Myometrial cell (primary cell): ENCODE measurements at places on chromosomes 11 and 22. TPM values are rescaled to one million over a fixed set of nuclear protein-coding genes. Genes with fewer than 3 reads are reported as not detected.

Gene CELSR1
- total RNA-seq = 0.29 TPM in 1 of 2 replicates, not detected in the other

Gene OR8D1
- total RNA-seq = not detected in 2 replicates

Gene PRG3
- not detected in 2 replicates for total RNA-seq

Gene MS4A6A
- not detected in 2 replicates for total RNA-seq

Gene INS
- not detected in 2 replicates for total RNA-seq

Gene CNTF
- total RNA-seq = 0.71 TPM in 1 of 2 replicates, not detected in the other

Gene BRSK2
- total RNA-seq = not detected in 2 replicates

Gene POTEH
- not detected in 2 replicates for total RNA-seq

Gene KRTAP5-10
- total RNA-seq = not detected in 2 replicates

Gene TEAD1
- 57.4 and 63.6 TPM in 2 replicates for total RNA-seq

Gene SERPING1
- 157 and 185 TPM in 2 replicates for total RNA-seq

Gene DGAT2
- total RNA-seq = 0.29 and 0.53 TPM in 2 replicates

Gene FOLR2
- not detected in 2 replicates for total RNA-seq
